CD4-positive, alpha-beta memory T cell (primary cell): ENCODE measurements at places on chromosomes 2 and 18. TPM values are rescaled to one million over a fixed set of nuclear protein-coding genes. Genes with fewer than 3 reads are reported as not detected.

Gene FIGN
- not detected for polyA plus RNA-seq

Gene COL5A2
- polyA plus RNA-seq = not detected

Gene SLC40A1
- polyA plus RNA-seq = 98.3 TPM

Gene RMND5A
- 11.0 TPM for polyA plus RNA-seq

Gene LRP1B
- polyA plus RNA-seq = not detected

Gene CCBE1
- not detected for polyA plus RNA-seq

- peak; percentile 43 for DNase-seq
Observed at GRCh38 chr18:9516437-9517064, 41.2 kb downstream of the RALBP1 start.

DNA sequence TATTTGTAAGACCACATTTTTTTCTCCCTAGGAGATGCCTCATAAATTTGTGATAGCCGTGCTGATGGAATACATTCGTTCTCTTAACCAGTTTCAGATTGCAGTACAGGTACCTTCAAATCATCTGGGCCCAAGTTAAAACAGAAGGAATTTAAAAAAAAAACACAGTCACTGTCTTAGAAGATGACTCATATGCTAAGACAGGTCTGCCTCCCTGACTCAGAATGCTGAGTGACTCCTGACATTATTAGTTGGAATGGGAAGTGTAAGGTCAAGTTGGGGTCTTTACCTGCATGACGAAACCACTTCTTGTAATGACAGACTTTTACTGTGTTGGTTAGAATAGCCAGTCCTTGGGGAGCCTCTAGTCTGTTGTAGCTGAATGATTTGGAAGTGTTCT lies 26.3 kb downstream of the RMC1 start:
- DNase-seq = no peak

DNA sequence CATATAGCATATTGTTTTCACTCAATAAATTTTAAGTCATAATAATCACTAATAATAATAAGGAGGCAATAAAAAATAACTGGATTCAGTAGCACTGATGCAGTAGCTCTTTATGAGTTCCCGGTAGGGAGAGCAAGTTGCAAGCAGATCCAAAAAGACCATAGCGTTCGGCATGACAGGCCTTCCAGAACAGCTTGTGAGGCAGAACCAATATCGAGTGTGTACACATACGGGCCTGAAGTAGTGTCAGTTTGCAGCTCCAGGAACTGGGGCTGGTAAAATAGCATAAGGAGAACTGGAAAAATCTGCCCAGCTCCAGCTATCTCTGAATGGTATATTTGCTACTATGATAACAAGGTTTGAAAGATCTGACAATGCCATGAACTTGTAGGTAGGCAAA lies 1607.8 kb upstream of the PIK3C3 start:
- no peak for DNase-seq

- DNase-seq = no peak
Observed at GRCh38 chr2:128424406-128425171, 105.9 kb upstream of the HS6ST1 start.

- DNase-seq = no peak
Observed at GRCh38 chr2:68387408-68388350, 22.6 kb downstream of the PLEK start.

- no peak for DNase-seq
Observed at GRCh38 chr18:13448335-13448795, 229.8 kb downstream of the LDLRAD4 start.

DNA sequence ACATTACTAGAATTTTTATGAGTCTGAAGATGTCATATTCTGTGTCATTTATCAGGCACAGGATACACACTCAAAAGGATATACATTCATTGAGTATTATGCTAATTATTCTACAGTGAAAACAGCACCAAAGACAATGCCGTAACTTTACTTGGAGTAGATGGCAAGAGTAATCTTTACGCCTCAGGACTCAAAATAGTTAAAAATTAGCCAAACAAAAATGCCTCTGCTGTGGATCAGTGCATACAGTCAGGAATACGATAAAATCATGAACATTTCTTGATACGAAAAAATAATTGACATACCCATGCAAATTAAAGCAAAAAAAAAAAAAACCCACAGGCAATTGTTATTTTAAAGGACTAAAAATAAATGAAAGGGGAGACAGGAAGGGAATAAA lies 129.7 kb downstream of the NETO1 start:
- DNase-seq = no peak

DNA sequence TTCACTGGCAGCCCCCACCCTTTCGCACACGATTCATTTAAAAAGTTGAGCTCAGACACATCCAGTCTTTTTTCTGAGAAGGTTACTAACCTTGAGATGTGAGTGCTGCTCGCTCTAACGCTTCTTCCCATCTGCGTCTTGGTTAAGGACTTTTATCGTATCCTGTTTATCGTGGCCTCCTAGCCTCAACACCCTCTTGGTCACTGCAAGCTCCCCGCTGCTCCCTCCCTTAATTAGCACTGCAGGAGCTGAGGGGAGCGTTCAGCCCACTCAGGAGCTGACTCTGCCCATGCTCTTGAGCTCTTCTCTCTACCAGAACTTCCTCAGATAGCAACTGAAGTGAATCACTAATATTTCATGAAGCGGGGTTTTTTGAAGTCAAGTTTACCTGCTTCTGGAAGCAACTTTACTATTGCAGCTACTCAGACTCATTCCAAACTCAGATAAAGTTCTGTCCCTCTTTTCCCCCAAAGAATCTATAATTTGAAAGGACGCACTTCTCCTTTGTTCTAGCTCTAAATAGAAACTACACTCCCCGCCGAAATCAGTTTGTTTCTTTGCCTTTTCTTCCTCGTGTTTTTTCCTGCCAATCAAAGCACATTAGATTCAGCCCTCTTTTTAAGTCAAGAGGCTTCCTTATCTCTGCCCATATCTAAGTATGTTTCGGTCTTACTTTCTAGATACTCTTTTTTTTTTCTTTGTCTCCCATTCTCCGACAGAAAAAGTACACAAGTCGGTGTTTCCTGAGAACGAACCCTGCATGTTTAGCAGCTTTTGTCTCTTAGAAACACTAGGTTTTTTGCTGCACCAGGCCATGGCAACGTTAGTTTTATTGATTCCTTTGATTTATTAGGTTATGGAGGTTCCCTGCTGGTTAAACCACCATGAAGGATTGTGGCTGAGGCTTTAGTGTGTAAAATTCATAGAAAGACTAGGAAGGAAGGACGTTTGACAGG lies 9.3 kb upstream of the CD226 start:
- DNase-seq = peak; percentile 28

DNA sequence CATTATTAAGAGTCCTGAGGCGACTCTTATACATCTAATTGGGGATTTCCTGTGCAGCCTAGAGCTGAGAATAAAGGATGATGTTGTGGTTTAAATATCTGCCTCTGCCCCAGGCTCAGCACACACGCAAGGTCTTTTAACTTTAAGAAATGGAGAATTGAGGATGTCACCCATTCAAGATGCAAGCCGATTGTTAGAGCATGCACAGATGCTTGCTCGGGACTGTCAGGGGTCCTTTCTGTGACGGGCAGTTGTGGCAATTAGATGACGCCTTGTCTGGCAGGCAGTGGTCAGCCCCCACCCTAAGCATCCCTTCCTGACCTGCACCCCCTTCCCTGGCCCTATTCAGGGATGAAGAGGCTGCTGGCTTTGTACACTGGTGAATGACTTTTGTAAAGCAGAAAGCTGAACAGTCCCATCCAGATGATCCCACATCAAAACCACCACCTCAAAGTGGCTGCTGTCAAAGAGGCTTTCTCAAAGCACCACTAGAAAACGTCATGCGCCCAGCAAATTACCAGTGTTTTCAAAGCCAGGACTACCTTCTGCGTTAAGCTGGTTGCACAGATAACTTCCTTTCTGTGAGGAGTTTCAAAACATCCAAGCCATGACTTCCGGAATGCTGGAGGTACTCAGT lies 23.7 kb downstream of the FAM178B start:
- DNase-seq = peak; percentile 96

- DNase-seq = no peak
Observed at GRCh38 chr18:8673256-8674209, 31.8 kb upstream of the MTCL1 start.

GRCh38 chr2:175152242-175152641 lies 15.8 kb downstream of the ATF2 start:
- DNase-seq = no peak

DNA sequence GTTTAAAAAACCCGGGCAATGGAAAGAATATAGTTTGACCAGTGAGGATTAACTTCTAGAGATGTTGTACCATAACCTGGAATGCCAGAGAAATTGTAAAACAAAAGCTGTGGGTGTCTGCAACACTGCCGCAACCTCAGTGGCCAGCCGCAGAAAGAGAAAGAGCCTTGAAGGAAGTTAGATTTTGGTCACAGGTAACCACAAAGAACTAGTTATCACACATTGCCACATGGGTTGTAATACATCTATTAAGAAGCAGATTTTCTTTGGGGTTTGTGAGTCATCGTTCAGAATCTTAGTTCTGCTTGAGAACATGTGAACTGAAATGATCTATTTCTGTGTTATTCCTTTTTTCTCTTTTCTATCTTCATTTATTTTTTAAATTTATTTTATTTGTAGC lies 222.9 kb upstream of the AGAP1 start:
- no peak for DNase-seq

- DNase-seq = peak; percentile 63
Observed at GRCh38 chr2:225041207-225041850, 939 bp downstream of the DOCK10 start.

DNA sequence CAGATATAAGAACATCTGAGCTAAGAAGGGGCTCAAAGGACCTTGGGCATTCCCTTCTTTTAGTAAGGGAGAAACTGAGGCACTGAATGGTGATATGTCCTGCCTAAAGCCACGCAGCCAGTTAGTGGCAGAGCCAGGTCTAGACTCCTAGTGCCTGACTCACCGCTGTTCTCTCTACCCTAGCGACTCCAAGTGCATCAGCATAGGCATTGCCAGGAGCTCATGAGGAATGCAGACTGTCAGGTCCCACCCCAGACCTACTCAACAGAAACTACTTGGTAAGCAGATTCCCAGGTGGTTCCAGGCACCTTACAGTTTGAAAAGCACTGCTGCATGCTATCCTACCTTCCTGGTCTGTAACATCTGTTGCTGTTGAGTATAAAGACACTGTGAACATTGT lies 158.9 kb downstream of the MSH2 start:
- DNase-seq = no peak

GRCh38 chr2:238168196-238169047 lies 9.7 kb downstream of the ERFE start:
- DNase-seq = no peak

- no peak for DNase-seq
Observed at GRCh38 chr2:101146535-101146934, 4.6 kb downstream of the TBC1D8 start.

DNA sequence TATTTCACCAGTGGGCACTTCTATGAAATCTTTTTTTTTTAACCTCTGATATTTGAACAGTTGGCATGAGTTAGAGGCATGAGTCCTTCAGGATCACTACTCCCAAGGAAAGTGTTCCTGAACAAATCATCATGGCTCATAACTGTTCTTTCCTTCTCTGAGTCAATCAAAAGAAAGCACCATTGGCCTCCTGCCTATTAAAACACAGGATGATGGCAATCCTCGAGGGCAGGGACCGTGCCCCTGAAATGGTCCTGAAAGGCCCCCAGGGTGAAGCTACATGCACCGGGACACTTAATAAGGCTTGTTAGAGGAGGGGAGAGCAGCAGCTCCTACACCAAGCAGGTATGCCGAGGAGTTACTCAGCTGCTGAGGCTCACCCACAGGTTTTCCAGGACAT lies 43.5 kb downstream of the SLC14A2 start:
- DNase-seq = no peak

DNA sequence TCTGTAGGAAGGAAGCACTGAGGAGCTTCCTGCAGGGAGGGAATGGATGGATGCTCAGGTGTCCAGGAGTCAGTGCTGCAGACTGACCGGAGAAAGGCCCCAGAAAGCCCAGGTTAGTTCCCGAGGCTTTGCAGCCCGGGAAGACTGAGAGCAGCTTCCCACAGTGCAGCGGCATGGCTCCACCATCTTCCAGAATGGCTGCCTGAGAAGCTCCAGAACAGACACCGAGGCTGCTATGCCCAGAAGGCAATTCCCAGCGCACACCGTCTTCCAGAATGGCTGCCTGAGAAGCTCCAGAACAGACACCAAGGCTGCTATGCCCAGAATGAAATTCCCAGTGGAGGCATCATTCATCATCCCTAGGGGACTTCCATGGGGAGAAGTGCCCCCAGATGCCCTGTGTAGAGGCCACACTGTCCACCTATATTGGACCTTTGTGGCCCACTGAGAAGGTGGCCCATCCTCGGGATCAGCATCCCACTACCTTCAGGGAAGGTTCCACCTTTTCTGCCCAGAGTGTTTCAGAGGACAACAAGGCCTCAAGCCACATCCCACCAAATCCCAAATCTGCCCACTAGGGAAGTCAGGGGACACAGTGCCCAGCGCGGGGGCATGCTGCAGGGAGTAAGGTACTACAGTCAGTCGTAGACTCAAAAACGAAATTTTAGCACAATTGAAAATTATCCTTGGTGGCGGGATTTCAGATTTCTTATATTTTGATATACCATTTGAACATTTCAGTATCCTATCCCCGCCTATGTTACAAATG lies 80.5 kb downstream of the KCNF1 start:
- no peak for DNase-seq

DNA sequence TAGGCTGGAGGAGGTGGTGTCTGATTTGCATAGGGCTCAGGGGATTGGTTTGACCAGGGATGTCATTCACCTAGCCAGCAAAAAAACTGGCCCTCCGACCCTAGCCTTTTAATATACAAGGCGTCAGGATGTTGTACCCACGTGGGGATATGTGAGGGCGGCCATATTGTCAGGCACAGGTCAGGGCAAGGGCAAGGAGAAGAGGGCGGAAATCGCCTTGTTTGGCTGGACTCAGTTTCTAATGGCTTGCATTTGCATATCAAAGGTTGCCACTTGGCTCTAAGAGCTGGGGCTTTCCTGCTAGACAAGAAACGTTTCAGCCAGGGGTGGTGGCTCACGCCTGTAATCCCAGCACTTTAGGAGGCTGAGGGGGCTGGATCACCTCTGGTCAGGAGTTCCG lies 24.9 kb upstream of the PDCL3 start:
- DNase-seq = no peak

DNA sequence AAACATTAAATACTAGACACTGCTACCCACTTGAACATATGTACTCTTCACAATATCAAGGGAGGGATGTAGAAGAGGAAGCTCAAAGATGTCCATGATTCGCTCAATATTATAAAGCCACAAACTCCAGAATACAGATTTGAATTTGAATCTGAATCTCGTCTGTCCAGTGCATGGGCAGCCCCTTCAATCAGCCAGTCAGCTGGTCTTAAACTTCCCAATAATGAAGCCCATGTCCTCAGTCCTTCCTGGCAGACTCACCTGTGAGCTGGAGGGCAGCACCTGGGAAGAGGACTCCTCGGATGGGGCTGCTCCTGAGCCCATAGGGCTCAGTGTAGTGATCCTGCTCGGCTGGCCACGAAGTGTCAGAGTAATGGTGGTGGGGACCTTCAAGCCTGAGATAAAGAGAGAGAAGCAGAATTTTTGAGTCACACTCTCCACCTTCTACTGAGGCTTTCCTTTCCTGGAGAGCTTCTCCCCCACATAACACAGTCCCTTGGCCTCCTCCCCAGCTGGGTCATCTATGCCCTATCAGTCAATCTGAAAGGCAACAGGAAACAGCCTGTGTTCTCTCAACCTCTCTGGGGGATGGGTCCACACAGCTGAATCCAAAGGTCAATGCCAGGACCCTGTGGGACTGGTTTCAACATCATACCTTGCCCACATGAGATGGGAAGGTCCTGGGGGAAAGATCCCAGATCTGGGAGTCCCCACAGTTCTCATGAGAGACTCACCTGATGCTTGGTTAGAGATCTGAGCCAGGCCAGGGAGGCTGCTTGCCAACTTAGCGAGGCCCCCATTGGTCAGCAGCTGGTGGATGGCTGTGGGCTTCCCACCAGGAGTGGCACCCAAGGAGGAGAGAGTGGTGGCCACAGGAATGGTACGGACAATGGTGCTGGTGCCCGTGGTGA lies 36.5 kb downstream of the KANSL3 start:
- no peak for DNase-seq
